ENCODE measurements at places on chromosomes 3 and 15.

GRCh38 chr15:52103217-52104207 is 9.1 kb downstream of the BCL2L10 start:
- DNase-seq: peak; percentile 86

GRCh38 chr3:194800002-194800401 is 114.3 kb downstream of the FAM43A start:
- no peak for DNase-seq

DNA sequence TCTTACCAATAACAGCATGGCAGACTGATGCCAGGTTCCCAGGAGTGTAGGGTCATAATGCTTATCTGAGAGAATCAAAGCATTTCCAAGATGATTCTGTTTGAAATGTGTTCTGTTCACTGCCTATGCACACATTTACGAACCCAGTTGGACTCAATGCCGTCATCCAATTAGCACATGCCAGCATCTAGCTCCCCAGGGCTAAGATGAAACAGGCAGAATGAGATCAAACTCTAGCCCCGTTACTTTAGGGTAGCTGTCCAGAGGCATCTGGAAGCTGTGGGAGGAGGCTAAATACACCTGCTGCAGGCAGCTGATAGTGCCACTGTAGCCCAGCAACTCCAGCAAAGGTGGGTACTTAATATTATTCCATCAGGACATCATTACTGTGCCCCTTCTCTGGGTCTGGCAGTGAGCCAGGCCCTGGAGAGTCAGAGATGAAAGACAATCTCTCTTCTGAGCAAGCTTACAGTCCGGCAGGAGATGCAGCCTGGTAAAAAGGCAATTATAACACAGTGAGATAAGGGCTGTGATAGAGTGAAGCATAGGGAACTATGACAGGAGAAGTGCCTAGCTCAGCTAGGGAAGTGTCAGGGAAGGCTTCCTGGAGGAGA is 156.4 kb upstream of the PPP2R3A start:
- DNase-seq: no peak

GRCh38 chr3:35594739-35595138 is 44.6 kb upstream of the ARPP21 start:
- DNase-seq: no peak

DNA sequence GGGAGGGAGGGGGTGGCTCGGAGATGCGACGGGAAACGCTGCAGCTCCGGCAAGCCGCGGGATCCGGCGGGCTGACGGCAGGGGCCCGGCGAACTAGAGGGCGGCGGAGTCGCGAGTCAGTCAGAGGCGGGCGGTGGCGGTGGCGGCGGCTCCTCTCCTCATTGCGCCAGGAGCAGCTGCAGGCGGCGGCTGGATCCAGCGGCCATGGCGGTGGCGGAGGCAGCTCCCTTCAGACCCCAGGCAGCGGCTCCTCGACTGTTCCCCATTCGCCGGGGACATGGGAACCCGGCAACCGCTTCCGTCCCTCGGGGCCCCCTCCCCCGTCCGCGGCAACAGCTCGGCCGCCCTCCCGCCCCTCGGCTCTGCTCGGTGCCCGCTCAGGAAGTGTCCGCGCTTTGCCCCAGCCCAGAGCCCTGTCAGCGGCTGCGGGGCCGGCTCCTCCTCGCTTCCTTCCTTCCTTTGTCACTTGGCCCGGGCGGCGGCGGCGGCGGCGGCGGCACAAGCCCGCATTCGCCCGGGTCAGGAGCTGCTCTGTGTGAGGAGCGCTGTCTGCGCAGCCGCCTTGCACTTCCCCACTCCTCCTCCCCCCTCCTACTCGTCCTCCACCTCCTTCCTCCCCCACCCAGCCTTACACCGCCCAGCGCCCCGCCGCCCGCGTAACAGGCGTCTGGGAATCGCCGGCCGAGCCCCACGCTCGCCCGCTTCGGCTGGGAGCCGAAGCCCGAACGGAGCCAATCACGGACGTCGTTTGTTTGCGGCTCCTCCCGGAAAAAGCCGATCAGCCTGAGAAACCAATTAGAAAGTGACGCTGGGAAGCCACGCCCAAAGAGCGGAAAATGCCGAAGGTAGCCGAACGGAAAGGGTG is at the start of gene GSK3B:
Gene GSK3B (minus strand): TSS at position 537 of the 865 bp plus-strand sequence. CDS start 1,013 bp downstream, outside the sequence.
- no peak for DNase-seq

DNA sequence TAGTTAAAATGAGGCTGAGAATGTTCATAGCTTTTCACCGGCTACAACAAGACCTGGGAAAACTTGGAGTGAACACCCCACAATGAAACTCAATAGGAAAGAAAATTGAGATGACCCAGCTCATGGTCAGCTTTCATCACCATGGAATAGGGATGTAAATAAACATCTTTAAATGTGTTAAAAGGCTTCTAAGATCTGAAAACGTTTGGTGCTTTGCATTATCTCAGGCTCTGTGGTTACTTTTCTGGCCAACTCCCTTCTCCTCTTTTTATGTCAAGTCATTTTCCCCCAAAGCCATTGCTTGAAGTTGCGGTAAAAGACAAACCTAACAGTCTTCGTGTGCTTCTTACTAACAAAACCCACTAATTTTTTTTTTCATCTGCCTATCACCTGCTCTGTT is 195.8 kb downstream of the MECOM start:
- no peak for DNase-seq

DNA sequence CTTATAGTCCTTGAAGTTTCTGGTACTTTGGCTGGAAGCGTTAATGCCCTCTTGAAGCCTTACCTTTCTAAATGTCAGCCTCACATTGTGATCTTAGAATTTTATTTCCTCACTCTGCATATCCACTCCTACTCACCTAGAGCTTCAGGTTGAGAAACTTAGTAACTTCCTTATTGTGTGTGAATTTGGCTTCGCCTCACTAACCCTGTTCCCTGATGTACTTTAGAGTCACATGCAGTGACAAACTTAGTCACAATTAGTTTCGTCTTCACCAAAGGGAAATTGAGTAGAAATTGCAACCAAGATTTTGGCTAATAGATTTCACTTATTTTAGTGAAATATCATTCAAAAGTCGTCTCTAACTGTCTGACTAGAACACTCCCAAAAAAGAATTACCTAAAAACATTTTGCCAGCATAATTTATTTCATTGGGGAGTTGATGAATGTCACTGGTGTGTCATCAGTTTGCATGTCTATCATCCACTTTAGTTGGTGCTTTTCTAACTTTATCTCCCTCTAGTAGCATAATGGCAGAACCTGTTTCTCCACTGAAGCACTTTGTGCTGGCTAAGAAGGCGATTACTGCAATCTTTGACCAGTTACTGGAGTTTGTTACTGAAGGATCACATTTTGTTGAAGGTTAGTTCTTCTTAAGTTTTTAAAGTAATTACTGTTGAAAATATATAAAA is 960 bp downstream of the MFN1 start:
- no peak for DNase-seq

- DNase-seq: peak; percentile 96
Measured at GRCh38 chr3:170414202-170414663, 4.4 kb upstream of the CLDN11 start.

DNA sequence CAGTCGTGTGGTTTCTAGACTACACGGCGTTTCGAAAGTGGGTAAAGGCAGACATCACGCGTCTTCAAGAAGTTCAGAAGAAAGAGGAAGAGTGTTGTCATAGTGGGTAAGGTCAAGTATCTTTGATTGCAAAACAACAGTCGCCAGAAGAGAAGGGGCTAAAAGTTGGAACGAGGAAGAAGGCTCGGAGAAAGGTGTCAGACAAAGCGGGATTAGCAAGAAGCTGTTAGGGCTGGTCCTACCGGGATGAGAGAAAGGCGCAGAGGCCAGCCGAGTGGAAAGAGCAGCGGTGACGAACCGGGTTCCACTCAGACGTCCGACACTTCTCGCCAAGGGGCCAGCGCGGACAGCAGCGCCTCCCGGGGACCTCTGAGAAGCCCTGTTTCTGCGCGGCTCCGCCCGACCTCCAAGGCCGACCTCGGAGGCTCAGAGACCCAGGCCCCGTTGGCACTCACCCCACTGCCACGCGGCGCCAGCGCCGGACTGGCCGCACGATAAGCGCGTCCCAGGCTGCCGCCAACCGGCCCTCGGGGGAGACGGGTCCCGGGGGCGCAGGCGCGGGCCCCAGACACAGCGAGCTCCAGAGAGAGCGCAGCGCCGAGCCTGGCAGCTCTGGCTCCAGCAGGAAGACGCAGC is 436 bp downstream of the ADPGK start:
- no peak for DNase-seq

- DNase-seq: no peak
Measured at GRCh38 chr15:29672923-29673809, 149.1 kb downstream of the TJP1 start.

- no peak for DNase-seq
Measured at GRCh38 chr3:71563827-71564226, 19.7 kb downstream of the FOXP1 start.

- DNase-seq: no peak
Measured at GRCh38 chr3:43000387-43000786, 21.3 kb downstream of the GASK1A start.

GRCh38 chr15:68252925-68253534 is 23.5 kb upstream of the CLN6 start:
- DNase-seq: no peak

DNA sequence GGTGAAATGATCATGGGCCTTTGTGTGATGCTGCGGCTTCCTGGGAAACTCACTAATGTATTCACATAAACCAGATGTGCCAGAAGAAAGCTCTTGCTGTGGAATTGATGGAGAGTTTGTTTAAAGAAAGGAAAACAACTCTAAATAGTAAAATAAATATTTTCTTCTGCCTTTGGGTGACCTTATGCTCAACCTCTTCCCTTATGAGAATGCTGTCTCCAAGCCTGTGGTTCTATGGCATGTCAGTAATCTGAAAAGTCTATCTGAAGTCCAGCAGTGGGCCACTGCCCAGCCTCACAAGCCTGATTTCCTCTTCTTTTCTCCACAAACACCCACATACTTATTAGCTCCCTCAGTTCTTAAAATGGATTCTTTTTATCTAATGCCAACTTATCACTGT is 49.9 kb upstream of the PHLDB2 start:
- no peak for DNase-seq

GRCh38 chr15:73927476-73928240 is 1.4 kb downstream of the LOXL1 start:
- DNase-seq: no peak

GRCh38 chr3:45048244-45048643 is 22.1 kb downstream of the CLEC3B start:
- no peak for DNase-seq

DNA sequence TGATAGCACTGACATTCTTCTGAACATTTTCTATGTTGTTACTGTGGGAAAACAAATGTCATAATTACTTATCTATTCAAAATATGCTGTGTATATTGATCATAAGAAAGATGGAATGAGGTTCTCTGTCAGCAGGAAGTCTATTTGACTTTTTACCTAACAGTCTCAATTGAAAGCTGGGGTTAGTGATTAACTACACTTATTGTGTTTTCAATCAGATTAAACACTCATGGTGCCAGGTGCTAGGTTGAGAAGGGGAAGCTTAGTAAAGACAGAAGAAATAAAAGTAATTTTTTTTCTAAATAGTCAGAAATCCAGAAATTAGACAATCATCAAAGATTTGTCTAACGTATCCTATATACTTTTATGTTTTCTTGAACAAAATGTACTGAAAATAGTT is 281.0 kb upstream of the NR2E3 start:
- DNase-seq: no peak

GRCh38 chr15:45821390-45821789 is 186.6 kb downstream of the SQOR start:
- DNase-seq: no peak

DNA sequence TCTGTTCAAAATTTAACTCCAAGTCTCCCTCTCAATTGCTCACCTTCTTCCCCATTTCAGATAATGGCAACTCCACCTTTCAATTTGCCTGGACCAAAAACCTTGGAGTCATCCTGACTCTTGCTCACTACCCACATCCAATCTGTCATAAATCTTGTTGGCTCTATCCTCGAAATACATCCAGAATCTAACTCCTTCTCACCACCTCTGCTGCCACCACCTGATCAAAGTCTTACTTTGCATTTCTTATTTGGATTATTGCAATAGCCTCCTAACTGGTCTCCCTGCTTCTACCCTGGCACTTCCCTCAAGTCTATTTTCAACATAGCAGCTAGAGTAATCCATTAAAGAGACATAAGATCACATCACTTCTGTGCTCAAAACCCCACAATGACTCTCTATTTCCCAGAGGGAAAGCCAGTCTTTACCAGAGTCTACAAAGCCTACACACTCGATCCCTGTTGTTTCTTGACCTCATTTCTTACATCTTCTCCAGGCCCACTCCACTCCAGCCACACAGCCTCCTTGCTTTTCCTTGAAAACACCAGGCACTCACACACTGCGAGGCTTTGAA is 86.6 kb downstream of the GPR156 start:
- no peak for DNase-seq
